ENCODE measurements at places on chromosomes 5 and 9.

GRCh38 chr5:68116868-68117411 lies 98.6 kb upstream of the PIK3R1 start:
- DNase-seq, result no peak

DNA sequence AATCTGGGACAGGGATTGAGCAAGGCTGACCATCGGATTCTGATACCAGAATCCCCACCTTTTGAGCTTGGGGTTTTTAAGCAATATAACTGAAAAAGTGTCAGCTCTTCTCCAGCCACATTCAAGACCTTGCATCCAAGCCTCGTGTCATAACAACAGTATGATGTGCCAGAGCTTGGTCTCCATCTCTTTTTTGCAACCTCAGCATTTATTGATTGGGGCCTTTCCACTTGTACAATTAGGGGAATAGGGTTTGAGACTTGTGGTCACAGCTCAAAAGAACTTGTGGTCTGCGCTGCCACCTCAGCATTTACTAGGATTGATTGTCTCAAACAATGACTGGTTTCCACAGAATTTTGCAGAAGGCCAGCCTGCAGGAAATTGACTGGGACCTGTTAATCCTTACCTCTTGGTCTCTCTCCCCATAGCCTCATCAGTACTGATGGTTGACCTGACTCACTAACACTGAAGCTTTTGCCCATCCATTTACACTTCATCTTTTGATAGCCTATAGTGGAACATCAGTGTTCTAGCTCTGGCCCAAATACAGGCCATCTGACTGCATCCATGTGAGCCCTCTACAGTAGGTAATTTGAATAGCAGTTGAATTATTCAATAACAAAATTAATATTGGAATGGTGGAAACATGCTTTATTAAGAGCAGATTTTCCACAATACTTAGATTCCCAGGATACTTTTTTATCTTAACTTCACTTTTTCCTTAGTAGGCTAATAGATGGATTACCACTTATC lies 381.6 kb upstream of the PRR16 start:
- no peak for DNase-seq

DNA sequence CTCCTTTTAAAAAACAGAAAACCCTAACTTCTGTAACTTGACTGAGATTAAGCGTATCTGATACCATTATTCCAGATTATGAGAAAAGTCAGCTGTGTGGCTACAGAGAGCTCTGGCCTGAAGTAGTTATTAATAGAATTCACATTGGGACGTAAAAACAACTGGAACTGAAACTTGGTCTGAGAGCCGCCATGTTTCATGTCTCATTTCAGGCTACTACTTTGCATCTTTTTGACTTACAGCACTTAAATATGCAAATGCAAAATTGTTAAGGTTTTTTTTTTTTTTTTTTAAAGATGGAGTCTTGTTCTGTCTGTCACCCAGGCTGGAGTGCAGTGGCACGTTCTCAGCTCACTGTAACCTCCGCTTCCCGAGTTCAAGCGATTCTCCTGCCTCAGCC lies 25.2 kb downstream of the MAP3K1 start:
- no peak for DNase-seq

DNA sequence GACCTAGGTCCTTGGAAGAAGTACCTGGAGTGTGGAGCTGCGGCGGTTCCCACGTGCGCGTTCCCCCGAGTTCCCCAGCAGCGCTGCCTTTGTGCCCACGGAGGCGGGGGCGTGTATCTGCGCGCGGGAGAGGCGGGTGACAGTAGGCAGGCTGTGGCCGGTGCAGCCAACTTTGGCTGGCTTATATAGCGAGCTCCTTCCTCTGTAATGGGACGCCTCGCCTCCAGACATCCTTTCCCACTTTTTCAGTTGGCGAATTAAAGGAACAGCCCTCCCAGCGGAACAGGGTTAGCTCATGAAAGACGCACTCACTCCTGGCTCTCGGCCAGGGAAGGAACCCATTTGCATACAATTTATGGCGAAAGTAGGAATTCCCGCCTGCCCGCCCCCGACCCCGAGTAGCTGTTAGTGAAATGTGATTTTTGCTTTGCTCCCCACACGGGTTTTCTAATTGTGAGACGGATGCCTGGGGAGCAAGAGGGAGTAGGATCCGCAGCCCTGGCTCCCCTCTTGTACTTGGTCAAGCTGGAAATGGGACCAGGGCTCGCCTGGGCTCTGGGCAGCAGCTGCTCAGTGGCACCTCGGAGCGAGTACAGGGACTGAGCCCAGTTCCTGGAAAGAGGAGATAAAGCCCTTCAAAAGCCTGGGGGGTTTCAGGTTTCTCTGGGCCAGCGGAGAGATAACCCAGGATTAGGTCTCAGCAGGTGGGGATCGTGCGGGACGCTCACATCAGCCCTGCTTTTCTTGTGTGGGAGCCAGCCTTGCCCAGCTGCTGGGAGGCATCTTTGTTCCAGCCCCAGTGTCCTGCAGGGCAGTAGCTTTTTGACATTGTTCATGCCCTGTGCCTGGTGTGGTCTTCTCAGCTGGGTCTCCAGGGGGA lies at the start of gene TNC:
Gene TNC (minus strand): TSS at position 159 of the 880 bp plus-strand sequence. CDS start 27,139 bp downstream, outside the sequence.
- no peak for DNase-seq

DNA sequence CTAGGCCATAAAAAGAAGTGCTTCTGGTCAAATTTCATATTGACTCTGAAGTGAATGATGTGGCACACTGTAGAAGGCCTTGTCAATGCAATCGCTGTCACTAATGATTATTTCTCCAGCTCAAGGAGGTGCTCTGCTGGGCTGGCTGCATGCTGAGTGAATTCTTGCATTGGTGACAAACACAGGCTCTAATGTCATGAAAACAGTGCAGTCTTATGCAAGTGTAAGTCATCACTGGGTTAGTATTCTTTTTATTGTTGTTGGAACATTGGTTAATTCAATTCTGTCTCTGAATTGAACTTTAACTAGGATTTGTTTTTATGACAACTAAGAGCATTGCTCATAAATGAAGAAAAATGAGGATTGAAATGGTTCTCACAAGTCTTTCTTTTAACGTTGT lies 57.3 kb upstream of the CD180 start:
- no peak for DNase-seq

DNA sequence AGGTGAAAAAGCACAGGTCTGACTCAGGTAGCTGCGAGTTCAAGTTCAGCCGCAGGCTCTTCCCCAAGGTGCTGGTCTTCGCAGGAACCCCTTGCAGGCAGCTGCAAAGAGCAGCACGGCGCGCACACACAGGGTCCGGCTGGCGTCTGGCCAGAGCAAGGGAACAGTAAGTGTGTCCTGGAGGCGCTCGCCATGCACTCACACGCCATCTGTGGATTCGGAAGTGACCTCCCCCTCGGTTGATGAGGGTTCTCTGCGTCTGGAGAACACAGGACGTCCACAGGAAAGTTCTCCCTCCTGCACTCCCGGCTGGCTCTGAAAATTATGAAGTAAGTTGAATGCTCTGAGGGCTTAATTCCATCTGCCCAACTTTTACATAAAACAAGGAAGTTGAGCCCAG lies 14.0 kb upstream of the EGFL7 start:
- DNase-seq, result no peak

GRCh38 chr9:78354324-78354973 lies 57.5 kb downstream of the PSAT1 start:
- DNase-seq, result no peak

Data from kidney epithelial cell (primary cell).